NCI-H1694 (cell line): ENCODE measurements at places on chromosomes 7 and 10.

- DNase-seq, result no peak
These were observed 36.1 kb downstream of the ETV1 start for GRCh38 chr7:13953368-13953767.

GRCh38 chr10:118107541-118107940 is 60.8 kb upstream of the RAB11FIP2 start:
- no peak for DNase-seq

GRCh38 chr7:76296743-76297740 is 5.4 kb upstream of the HSPB1 start:
- DNase-seq, result no peak

GRCh38 chr7:29343399-29343798 is 148.8 kb downstream of the CHN2 start:
- no peak for DNase-seq

DNA sequence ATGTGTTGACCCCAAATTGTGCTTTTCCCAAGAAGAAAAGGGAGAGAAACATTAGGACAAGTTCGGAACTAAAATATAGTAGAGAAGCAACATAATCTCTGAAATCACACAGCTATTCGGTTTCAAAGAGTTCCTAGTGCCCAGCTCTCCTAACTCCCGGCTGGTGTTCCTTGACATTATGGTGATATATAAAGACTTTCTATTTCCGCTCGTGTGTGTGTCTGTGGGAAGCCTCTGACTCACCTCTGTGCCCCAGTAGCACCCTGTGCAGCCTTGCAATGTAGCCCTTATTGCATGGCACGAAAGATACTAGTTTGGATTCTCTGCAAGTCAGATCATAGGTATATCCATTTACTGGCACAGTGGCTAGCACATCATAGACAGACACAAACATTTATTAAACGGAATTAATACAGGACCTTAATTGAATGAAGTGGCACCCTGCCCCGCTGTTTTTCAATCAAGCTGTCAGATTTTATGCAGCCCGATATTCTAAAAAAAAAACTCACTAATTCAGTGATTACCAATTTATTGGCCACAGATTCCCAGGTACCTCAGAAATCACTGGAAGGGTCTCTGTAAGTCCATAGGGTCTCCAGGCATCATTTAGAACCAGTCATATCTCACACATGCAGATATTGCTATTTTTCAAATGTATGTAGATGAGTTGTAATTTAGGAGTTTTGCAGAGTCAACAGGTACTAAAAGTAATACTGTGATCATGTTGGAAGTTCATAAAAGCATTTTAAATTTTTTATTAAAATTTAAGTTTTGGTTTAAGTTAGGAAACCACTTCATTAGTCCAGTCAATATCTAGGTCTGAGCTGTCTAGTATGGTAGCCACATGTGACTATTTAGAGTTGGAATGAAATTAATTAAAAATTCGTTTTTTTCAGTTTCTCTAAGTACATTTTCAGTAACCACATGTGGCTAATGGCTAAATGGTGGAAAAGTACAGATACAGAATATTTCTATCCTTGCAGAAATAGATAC is 43.3 kb downstream of the SFTPD start:
- DNase-seq, result no peak

DNA sequence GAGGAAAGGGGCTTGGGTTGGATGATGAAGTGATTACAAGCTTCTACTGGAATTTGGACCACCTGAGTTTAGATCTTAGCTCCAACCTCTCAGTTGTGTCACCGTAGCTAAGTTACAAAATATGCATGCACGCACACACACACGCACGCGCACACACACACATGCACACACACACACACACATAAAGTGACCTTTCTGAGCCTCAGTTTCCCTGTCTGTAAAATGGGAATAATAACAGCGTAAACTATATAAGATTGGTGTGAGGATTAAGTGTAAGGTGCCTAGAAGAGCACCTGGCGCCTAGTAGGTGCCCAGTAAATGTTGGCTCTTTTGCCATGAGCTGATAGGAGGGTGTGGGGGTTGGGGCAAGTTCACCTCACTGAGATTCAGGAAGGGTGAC is 12.6 kb upstream of the AQP1 start:
- DNase-seq, result no peak

DNA sequence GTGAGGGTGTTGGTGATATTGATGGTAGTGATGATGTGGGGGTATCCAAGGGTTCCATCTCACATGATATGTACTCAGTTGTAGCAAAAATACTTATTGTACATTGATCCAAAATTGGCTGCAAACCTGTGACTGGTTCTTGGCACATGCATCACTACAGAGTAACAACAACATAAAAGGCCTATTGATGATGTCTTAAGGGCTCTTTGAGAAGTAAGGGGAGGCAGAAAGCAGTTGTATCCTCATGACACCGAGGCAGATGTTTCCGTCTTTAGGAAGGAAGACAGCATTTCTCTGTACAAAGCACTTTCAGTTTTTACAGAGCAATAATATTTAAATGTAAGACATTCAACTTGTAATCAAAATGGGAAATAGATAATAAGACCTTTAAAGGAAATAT is 34.5 kb downstream of the NRG3 start:
- no peak for DNase-seq

DNA sequence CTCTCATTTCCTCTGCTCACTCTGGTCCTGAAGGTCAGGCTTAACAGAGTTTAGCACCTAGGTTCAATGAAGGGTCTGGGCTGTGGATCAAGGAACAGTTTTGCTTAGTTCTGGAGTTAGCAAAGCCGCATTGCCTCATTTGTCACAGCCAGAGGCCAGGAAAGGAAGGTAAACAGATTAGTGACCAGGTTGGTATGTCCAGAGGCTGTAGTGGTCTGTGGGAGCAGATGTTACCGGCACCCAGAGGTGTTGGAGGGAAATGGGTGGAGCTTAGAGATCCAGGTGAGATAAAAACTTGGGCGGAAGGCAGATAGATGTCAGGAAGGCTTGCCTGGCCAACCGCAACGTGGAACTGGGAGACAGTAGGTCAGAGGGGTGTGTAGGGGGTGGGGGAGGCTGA is 36.6 kb upstream of the ZMIZ2 start:
- no peak for DNase-seq

GRCh38 chr10:42428534-42428933 is 209.8 kb downstream of the ZNF33B start:
- peak; percentile 9 for DNase-seq

- no peak for DNase-seq
These were observed 134.0 kb upstream of the PODXL start for GRCh38 chr7:131690441-131690840.

DNA sequence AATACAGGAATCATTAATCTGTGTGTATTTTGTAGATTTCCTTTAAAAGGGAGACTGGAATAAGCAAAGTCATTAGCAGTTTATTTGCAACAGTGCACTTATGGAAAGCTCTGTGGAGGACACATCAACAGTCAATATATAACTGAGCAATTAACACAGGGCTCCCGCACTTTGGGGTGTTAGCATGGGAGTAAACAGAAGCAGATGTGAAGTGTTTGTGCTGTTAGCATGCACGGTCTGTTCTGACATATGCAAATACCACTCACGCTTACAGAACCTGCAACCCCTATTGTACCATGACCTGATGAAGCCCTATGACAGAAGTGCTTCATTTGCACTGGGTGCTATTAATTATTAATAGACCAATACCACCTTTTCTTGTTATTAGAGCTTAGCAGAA is 118.9 kb downstream of the PPP1R3A start:
- peak; percentile 91 for DNase-seq

- DNase-seq, result no peak
These were observed 146.2 kb upstream of the ASAH2 start for GRCh38 chr10:50397312-50398140.

- no peak for DNase-seq
These were observed 50.6 kb upstream of the ZNF716 start for GRCh38 chr7:57399251-57399940.

GRCh38 chr10:120749072-120749471 is 102.1 kb upstream of the WDR11 start:
- no peak for DNase-seq

- no peak for DNase-seq
These were observed 38.3 kb downstream of the WBP1L start for GRCh38 chr10:102781921-102782557.

DNA sequence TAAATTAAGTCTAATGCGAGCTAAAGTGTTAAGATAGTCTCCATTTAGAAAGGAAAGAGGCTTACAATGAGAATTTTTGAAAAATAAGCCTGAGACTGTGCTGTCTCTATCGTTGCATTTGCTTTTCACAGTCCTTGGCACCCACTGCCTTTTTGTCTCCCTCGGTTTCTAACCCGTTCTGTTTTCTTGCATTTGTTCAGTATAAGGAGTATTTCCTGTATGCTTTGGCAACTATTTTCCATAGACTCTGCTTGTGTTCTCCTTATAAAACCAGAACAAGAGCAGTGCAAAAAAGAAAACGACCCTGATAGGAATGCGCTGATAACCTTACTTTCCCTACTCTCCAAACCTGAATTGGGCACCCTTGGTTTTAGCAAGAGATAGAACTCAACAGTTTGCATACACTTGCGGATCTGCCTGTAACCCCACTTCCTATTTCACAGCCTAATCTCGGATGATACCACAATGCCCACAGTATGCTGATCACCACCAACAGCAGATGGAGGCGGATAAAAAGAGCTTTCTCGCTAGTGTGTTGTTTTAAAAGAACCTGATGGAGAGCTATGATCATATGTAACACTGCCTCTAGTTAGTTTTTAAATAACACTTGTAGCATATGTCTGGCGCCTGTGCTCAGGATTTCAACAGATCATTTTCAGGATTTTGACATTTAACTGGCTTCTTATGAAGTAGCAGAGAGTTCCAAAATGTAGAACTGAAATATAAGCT is 1.6 kb upstream of the ARHGAP12 start:
- peak; percentile 10 for DNase-seq

DNA sequence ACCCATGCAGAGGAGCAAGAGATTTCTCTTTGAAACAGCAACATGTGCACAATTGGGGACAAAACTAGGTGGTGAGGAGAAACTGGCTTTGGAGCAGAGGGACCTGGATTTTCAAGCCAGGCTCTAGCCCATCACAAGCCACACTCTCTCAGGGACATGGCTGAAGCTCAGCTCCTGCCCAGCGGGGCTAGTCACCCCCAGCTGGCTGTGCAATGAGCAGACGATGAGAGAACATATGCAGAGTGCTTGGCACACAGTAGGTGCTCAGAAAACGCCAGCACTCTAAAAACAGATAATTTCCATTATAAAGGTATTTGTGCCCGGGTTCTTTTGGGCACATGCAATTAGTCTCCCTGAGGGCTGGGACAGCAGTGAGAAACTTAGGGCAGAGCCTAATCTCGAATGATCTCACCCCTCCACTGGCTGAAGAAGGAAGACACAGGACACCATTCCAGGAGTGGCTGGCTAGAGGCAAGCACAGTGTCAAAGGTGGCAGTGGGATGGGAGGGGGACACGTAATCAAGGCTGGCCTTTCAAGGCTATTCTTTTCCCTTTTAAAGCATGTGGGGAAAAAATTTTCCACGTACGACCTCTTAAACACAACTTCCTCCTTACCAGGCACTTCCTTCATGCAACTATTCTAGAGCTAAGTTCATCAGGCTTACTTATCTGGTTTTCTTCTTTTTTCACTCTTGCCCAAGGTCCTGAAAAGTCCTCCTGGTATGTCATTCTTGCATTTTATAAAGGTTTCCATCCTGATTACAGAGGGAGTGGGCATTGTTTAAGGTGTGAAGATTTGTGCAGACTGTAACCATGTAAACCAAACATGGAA is 15.1 kb downstream of the FAM53B start:
- no peak for DNase-seq

- no peak for DNase-seq
These were observed 45.0 kb downstream of the TRUB1 start for GRCh38 chr10:114982989-114983388.

DNA sequence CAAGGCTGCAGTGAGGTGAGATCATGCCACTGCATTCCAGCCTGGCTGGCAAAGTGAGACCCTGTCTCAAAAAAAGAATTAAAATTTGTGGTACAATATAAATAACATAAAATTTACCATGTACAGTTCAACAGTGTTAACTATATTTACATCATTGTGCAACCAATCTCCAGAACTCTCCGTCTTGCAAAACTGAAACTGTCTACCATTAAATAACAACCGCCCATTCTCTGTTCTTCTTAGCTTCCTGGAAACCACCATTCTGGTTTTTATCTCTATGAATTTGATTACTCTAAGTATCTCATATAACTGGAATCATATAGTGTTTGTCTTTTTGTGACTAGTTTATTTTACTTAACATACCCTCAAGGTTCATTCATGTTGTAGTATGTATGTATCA is 167.6 kb downstream of the AUTS2 start:
- DNase-seq, result no peak

DNA sequence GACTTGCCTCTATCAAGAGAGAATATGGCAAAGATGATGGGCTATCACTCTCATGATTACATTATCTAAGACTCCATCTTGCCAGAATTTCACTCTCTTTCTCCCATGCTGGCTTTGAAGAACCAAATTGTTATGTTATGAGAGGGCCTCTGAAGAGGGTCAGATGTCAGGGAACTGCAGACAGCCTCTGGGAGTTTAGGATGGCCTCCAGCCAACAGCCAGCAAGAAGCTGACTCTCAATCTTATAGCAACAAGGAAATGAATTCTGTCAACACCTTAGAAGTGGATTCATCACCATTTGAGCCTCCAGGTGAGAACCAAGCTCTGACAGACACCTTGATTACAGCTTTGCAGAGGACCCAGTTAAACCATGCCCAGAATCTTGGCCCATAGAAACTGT is 33.6 kb downstream of the ZNF22 start:
- DNase-seq, result no peak

DNA sequence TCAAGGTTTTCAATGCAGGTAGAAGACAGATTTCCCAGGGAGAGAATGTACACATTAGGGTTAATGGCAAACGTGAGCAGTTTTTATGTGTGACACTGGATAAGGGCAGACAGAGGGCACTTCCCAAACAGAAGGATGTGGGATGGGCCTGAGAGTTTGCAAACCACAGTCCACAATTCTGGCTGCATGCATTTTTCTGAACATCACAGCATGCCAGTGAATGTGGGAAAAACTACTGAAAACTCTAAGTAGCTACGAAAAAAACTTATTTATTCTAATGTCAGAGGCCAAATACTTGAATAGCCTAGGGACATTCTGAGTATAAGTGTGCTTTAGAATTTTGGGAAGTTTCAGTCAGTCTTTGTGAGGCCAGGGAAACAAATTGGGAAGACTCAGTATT is 145.9 kb downstream of the NRCAM start:
- DNase-seq, result no peak

GRCh38 chr10:90998733-90999511 is 78.0 kb upstream of the ANKRD1 start:
- DNase-seq, result no peak

DNA sequence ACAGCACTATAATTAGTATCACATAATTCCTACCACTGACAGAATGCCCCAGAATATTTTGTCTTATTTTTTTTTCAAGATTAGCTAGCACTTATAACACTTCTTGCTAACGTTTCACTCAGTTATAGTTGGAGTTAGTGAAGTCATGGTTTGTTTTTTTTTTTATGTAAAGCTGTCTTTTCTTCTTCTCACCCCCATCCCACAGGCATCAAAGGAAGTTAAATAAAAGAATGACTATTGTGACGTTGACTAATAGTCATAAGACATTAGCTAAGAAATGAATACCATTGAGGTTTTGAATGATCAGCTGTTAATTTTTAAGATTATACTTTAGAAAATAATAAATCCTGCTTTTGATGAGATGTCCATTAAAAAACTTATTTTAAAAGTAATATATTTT is 498.3 kb downstream of the GFRA1 start:
- no peak for DNase-seq
